Brain (organoid and tissue), 16 donors: ENCODE measurements at places on chromosomes 7 and 10. TPM values are rescaled to one million over a fixed set of nuclear protein-coding genes. Genes with fewer than 3 reads are reported as not detected.
A peak's percentile ranks its signal among the peaks of the same experiment; 100 is the strongest.

The PNLIPRP1 gene
- polyA plus RNA-seq = not detected

The CYP2C18 gene
- not detected for polyA plus RNA-seq

The CREB5 gene
- polyA plus RNA-seq = 11.6 TPM

The CACNB2 gene
- 2.9 TPM for polyA plus RNA-seq

The ALOX5 gene
- polyA plus RNA-seq = 1.2 TPM

The CALHM1 gene
- 0.37 TPM for polyA plus RNA-seq

The PNLIPRP3 gene
- not detected for polyA plus RNA-seq

The PLCE1 gene
- polyA plus RNA-seq = 2.7 TPM

The FAM25C gene
- polyA plus RNA-seq = not detected

The GHRHR gene
- polyA plus RNA-seq = 1.6 TPM

The ASL gene
- 21.7 TPM for polyA plus RNA-seq

The ANKIB1 gene
- polyA plus RNA-seq = 16.4 TPM

The AMPH gene
- polyA plus RNA-seq = 71.5 TPM

GRCh38 chr10:77989081-77989724 lies 40.1 kb downstream of the POLR3A start:
- DNase-seq = no peak

DNA sequence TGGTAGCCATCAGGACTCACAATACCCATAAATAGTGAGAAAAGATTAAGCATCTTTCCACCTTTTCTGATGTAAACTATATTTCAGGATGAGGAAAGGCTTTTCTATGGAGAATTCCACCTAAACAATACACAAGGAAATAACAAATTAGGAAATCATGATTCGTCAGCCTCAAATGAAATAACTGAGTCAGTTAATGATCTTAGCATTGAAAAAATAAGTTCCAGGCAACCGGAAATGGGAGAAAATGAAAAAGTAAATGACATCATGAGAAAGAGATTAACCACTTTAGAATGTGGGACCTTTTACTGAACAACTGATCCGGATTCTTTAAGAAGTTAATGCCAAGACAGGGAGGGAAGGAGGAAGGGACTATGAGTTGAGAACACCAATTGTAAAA lies 742.3 kb downstream of the TNS3 start:
- no peak for DNase-seq

DNA sequence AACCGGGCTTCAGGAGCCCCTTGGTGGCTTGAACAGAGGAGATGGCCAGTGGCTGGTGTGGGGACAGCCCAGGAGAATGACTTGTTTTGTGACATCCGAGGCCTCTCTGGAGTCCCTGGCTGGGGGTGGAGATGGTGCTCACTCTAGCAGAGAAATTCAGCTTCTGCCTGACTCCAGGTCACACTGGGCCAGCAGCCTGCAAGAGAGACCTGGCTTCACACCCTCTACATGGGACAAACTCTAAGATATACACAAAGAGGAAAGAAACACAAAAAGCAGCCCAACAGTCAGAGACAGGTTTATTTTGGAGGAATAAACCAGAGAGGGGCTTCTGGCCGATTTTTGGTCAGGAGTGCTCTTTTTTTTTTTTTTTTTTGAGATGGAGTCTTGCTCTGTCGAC lies 132.8 kb downstream of the ELFN1 start:
- DNase-seq = no peak

GRCh38 chr7:110326966-110327365 lies 764.0 kb upstream of the LRRN3 start:
- DNase-seq = no peak

DNA sequence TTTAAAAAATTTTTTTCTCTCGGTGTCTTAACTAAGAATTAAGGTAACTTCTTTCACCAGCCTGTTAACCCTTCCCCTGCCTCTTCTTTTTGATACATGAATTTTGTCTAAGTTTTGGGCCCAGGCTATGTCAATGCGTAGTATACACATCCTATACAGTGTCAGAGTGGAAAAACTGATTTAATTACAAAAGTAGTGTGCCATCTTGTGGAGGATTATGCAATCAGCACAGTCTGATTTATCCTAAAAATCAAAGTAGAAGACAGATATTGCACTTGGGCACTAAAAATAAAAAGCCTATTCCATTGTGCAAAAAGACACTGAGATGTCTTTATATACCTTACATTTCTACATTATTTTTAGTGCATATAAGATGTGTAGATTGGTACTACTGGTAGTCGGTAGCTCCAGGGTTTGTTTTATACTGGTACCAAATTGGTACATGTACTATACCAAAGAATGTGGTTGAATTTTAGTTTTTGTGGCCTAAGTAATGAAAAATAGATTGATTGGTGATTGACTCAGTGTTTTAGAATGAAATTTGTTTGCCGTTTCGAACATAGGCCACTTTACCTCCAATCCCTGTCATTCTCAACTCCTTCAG lies 96.6 kb downstream of the MKLN1 start:
- DNase-seq = peak; percentile 67

- peak; percentile 64 for DNase-seq
Observed at GRCh38 chr10:119235356-119235755, 28.0 kb downstream of the GRK5 start.

- no peak for DNase-seq
Observed at GRCh38 chr10:123613346-123613850, 52.8 kb upstream of the GPR26 start.

DNA sequence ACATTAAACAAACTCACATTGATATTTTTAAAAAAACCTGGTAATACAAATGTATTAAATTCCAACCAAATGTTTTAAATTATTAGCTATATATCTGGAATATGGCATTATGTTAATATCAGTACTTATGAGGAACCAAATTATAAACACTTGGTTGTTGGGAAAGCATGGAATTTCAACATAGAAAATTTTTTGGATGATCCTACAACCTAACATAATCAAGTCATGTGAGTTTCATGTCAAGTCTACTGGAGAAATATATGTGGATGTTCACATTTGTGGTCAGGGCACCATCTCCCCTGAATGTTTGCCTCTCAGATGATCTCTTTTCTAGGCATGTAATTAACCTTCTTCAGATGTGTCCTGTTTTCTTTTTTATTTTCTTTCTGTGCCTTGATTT lies 5.2 kb upstream of the POT1 start:
- no peak for DNase-seq

DNA sequence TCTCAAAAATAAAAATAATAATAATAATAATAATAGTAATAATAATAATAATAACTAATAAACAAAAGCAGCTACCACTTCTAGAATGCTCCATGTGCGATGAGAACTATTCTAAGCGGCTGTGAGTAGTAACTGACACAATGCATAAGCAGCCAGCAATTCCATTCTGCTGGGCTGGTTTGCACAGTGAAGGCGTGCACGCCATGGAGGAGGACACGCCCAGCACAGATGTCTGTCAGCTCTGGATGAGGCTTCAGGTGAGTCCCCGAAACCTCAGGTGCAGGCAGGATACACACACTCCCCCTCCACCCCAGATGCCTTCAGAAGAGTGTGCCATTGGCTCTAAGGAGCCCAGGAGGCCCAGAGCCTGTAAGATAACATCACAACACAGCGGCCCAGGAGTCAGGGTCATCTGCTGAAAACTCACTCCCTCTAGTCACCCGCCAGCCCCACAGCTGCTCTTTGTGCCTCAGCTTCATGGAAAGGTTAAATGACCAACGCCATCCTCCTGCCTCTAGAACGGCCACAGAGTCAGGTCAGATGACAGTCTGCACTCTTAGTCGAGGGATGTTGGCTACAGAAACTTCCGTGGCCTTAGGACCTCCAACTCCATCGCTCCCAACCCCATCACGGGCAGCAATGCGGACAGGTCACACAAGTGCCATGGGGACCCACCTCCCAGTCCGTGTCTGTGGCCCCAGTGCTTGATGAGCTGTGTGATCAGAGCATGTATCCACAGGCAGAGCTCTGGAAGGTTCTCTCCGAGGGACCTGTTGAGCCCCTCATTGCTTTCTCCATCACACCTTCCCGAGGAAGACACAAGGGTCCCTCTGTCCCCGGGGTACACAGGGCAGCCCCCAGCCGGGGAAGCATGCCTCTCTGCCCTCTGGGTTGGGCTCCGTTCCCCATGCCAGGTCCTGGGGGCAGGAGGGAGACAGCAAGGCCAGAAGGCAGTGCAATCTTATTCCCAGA lies 103.9 kb downstream of the CTBP2 start:
- DNase-seq = no peak

DNA sequence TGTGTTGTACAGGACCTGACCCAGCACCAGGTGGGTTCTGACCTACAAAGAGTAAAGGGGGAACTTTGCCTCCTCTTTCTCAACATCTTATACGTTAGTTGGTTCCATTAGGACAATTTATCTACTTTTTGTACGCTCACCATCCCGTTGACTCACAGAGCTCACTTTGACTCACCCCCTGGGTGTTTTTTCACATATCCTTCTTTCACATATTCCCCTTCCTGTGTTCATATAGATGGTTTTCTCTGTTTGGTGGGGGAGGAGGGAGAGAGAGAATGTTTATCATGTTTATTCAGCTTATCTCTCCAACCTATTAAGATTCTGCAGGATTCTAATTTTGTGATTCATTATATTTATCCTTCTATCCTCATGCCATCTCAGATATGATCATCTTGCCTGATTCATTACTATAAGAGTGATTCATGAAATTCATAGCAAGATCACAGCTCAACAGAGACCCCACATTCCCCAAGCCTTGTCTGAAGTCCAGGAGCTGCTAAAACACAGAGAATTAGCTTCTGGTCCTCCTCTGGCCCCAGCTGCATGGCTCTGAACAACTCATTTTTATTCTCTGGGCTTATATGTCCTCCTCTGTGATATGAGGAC lies 37.2 kb downstream of the PRSS2 start:
- DNase-seq = no peak

- DNase-seq = no peak
Observed at GRCh38 chr7:150896562-150897209, 44.4 kb downstream of the AOC1 start.

DNA sequence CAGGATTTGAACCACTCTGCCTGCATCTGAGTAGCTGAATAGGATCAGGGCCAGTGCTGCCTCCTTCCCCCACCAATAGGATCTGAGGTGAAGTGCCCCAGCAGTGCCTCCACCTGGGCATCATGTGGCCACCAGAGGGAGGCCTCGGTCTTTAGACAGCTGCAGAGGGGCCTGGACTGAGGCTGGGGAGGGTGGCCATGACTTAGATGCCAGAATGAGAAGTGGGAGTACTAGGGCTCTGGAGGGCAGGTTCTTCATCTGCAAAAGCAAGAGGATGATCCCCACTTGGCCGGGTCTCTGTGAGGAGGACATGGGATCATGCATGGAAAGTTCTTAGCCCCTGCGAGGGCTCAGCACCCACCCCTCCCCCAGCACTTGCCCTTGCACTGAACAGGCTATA lies 56.9 kb downstream of the NEUROG3 start:
- DNase-seq = no peak

GRCh38 chr7:138892006-138892630 lies 89.1 kb downstream of the KIAA1549 start:
- no peak for DNase-seq

- no peak for DNase-seq
Observed at GRCh38 chr10:17144757-17145156, 15.1 kb upstream of the CUBN start.

GRCh38 chr10:79401015-79401921 lies 44.2 kb downstream of the ZCCHC24 start:
- DNase-seq = no peak

DNA sequence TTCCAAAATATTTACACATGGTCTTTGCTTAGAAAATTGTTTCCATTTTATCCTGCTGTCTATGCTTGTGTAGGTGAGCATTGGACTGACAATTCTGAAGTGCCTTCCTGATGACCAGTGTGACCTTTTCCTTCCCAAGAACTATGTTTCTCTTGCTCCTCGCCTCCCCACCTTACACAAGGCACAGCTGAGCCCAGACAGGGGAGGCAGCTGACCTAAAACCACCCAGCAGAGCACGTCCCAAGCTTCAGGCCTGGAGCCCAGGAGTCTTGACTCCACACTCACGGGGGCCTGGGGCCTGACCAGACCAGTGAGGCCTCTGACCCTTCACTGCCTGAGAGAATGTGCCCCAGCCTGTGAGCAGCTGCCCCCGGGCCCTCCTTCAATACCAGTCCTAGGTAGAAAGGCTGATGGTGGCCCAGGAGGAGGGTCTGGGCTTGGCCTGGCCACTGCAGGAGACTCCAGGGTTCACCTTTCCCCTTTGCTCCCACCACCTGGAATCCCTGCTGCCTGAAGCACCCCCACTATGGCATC lies 7.0 kb downstream of the CALML5 start:
- DNase-seq = no peak

GRCh38 chr7:104931181-104931781 lies 82.7 kb upstream of the KMT2E start:
- peak; percentile 31 for DNase-seq

- DNase-seq = peak; percentile 42
Observed at GRCh38 chr7:8382004-8382730, 51.2 kb upstream of the NXPH1 start.

GRCh38 chr10:91924212-91925021 lies 847 bp downstream of the BTAF1 start:
- no peak for DNase-seq

DNA sequence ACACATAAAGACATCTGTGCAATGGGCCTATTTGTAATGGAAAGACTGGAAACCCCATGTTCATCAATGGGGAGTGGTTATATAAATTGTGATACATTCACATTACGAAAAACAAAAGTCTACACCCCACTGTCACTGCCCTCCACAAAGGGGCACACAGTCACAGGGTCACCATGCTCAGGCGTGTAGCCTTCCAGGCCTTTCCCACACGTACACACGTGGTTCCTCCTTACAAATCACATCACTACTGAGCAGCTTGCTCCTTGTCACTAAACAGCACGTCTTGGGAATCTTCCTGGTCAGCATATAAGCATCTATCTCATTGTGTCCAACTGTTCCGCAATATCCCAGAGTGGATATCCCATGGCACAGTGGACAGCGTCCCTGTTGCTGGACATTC lies 163.1 kb downstream of the SLIT1 start:
- no peak for DNase-seq

GRCh38 chr7:149310113-149310836 lies 48.3 kb downstream of the ZNF783 start:
- DNase-seq = peak; percentile 23

DNA sequence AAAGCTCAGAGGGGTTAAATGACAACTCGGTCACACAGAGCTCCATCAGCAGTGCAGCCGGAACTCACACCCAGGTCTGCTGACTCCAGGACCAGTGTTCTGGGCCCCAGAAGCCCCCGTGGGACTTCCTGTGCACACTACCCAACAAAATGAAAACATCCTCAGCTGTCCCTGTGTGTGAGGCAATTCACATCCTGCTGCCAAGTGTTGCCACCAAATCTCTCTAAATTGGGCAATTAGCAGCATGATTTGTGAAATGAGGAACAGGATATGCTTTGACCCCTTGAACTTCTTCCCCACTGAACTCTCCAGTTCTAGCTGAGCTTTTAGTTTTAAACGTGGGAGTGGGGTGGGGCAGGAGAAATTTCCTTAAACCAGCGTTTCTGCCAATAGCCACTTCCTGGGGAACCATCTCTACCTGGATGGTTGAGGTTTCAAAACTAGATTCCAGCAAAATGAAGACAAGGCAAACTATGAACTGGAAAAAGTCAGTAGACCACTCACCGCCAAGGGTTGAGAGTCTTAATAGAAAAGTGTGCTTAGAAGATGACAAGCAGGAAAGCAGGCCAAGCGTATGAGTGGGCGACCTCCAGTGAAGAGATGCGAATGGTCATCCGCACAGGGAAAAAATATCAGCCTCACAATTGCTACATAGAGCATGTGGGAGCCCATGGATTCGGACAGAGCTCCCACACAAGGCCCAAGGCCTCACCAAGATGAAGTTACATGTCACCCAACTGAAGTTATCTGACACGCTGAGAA lies 51.9 kb upstream of the CHST15 start:
- DNase-seq = no peak
